ENCODE measurements at places on chromosomes 5 and 9. TPM values are rescaled to one million over a fixed set of nuclear protein-coding genes. Genes with fewer than 3 reads are reported as not detected.
A peak's percentile ranks its signal among the peaks of the same experiment; 100 is the strongest.

GRCh38 chr5:39254671-39255070, 35.3 kb upstream of the FYB1 start:
- no peak overlapping the region for H3K4me3 ChIP-seq
- no peaks in the 10 kb centered on the region for H3K4me1 ChIP-seq

The SLC46A2 gene
- not detected for total RNA-seq

The TSSK1B gene
- total RNA-seq = 0.44 TPM

The DMRT2 gene
- total RNA-seq = 5.1 TPM

- H3K27ac ChIP-seq = no peak overlapping the region
- H3K4me1 ChIP-seq = no peaks in the 10 kb centered on the region
- H3K36me3 ChIP-seq = no peaks in the 10 kb centered on the region
- H3K27me3 ChIP-seq = no peaks in the 10 kb centered on the region
- no peak for DNase-seq
- H3K4me3 ChIP-seq = no peak overlapping the region
Measured at GRCh38 chr9:69299315-69299714, 25.7 kb upstream of the ENTREP1 start.

The FAM120A gene
- total RNA-seq = 79.0 TPM

GRCh38 chr9:81371824-81372223, 317.5 kb downstream of the TLE1 start:
- DNase-seq = no peak
- peaks cover 6% of the 10 kb centered on the region for H3K4me1 ChIP-seq
- peak overlapping the region; percentile 3 for H3K27ac ChIP-seq
- no peaks in the 10 kb centered on the region for H3K27me3 ChIP-seq

- no peak for DNase-seq
- H3K27me3 ChIP-seq = no peaks in the 10 kb centered on the region
- no peaks in the 10 kb centered on the region for H3K36me3 ChIP-seq
- no peak overlapping the region for H3K4me3 ChIP-seq
- H3K27ac ChIP-seq = peak overlapping the region; percentile 55
Measured at GRCh38 chr9:111102793-111103464, 64.7 kb upstream of the LPAR1 start.

DNA sequence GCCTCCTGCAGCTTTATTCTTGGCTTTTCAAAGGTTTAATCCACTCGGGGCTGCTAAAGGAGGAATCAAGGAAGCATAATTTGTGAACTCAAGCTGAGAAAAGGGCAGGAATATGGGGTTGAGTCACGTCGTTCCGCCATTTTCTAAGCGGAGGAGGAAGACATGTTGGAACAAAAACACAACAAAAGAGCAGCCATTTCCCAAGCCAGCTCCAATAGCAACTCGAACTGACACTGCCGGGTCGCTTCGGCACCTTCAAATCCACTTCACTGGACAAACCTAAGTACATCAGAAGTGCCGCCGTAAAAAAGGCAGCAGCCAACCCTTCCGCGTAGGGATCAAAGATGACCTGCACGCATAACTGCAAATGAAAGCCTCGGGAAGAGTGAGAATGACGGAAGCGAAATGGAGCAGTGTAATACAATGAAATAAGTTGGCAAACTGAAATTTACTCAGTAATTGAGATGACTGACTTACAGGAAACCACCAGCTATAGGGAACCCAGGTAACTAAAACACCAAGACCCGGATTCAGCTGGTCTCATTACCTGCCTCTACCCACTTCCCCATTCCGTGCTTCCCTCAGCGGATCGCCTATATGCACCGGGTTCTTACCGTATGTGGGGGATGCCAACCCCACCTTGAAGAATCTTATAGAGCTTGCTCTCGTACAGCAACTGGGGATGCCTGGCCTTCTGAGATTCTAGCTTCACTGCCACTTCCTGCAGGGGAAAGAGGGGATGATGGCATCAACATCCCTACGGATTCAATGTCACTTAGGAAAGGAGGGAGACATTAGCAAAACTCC, 1.6 kb downstream of the CSNK1A1 start:
- peaks cover 41% of the 10 kb centered on the region for H3K4me1 ChIP-seq
- H3K27ac ChIP-seq = peak overlapping the region; percentile 99
- DNase-seq = no peak
- no peaks in the 10 kb centered on the region for H3K27me3 ChIP-seq

The LCN9 gene
- not detected for total RNA-seq

The SYK gene
- 13.3 TPM for total RNA-seq

- DNase-seq = no peak
- no peaks in the 10 kb centered on the region for H3K4me1 ChIP-seq
- no peaks in the 10 kb centered on the region for H3K27me3 ChIP-seq
- H3K4me3 ChIP-seq = no peak overlapping the region
Measured at GRCh38 chr9:106358331-106358730, 504.6 kb upstream of the ZNF462 start.

The OMD gene
- total RNA-seq = 19.2 TPM

The PCDHGA9 gene
- 13.8 TPM for total RNA-seq

The TMEM141 gene
- 60.7 TPM for total RNA-seq

The FCN2 gene
- total RNA-seq = not detected

GRCh38 chr5:96753848-96754247, 53.9 kb downstream of the ERAP1 start:
- no peaks in the 10 kb centered on the region for H3K27me3 ChIP-seq
- no peak overlapping the region for H3K4me3 ChIP-seq
- H3K27ac ChIP-seq = no peak overlapping the region
- H3K4me1 ChIP-seq = no peaks in the 10 kb centered on the region
- DNase-seq = no peak
- H3K36me3 ChIP-seq = peaks cover 92% of the 10 kb centered on the region

The DENND4C gene
- 60.4 TPM for total RNA-seq

DNA sequence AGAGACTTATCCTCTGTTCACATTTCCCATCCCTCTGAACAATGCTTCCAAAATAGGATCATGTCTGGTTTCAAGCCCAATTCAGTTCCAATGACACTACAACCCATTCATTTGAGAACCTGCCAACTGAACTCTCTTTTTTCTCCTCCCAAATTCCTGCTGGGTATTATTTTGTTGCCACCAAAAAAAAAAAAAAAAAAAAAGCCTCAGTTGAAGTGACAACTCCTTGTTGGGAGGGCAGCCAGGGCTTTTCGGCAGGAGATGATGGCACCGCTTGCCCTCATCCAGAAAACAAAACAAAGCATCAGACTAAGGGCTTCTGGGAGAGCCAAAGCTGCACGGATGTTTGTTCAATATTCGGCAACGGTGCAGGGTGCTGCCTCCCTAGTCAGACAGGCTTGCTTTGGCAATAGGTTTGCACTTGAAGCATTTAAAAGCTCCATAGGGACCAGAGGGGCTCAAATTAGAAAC, 30.6 kb upstream of the TRIM32 start:
- no peaks in the 10 kb centered on the region for H3K36me3 ChIP-seq
- H3K4me1 ChIP-seq = peaks cover 36% of the 10 kb centered on the region
- no peak for DNase-seq
- H3K27ac ChIP-seq = no peak overlapping the region

The ARID3C gene
- 0.30 TPM for total RNA-seq

The MAMDC4 gene
- total RNA-seq = 8.1 TPM

- no peak for DNase-seq
- H3K4me1 ChIP-seq = peaks cover 23% of the 10 kb centered on the region
- H3K27ac ChIP-seq = no peak within 1 kb of the TSS
- no peak within 1 kb of the TSS for H3K4me3 ChIP-seq
Measured at GRCh38 chr5:141488591-141489561, at the start of gene PCDHGC5. TSS of gene PCDHGC5 (plus strand) at chr5:141489081. CDS start at chr5:141489241, 160 bp downstream.

DNA sequence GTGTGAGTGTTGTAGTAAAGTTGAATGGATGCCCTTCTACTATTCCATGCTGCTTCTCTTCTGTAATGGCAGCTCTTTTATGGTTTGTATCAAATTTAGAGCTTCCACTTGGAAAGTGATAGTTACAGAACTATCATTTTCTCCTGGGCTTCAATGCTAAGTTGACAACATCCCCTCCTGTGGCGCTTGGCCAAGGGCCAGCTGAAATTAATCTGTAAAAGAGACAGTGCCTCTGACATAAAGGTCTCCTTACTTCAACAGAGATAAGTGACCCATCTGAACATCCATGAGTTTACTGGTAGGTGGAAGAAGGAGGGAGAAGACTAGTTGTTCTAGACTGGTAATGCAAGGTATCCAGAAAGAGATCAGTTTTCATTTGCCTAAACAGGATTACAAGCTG, 39.7 kb downstream of the CHSY3 start:
- DNase-seq = no peak
- H3K27ac ChIP-seq = no peak overlapping the region
- H3K36me3 ChIP-seq = no peaks in the 10 kb centered on the region
- H3K4me1 ChIP-seq = no peaks in the 10 kb centered on the region
- H3K4me3 ChIP-seq = no peak overlapping the region

The INSL4 gene
- total RNA-seq = not detected

GRCh38 chr5:88682131-88682530, 200.9 kb downstream of the MEF2C start:
- no peak overlapping the region for H3K4me3 ChIP-seq
- H3K4me1 ChIP-seq = peaks cover 8% of the 10 kb centered on the region
- H3K27ac ChIP-seq = no peak overlapping the region
- peaks cover 99% of the 10 kb centered on the region for H3K27me3 ChIP-seq

The ZDHHC11B gene
- total RNA-seq = 0.39 TPM

- H3K36me3 ChIP-seq = no peaks in the 10 kb centered on the region
- no peak for DNase-seq
- H3K27ac ChIP-seq = no peak overlapping the region
- H3K4me3 ChIP-seq = no peak overlapping the region
- no peaks in the 10 kb centered on the region for H3K27me3 ChIP-seq
Measured at GRCh38 chr5:78841767-78842166, 143.3 kb downstream of the ARSB start.

The SPTAN1 gene
- total RNA-seq = 540 TPM

- H3K36me3 ChIP-seq = no peaks in the 10 kb centered on the region
- DNase-seq = no peak
- no peak overlapping the region for H3K4me3 ChIP-seq
- no peak overlapping the region for H3K27ac ChIP-seq
- H3K27me3 ChIP-seq = no peaks in the 10 kb centered on the region
Measured at GRCh38 chr5:128015978-128016377, 67.6 kb upstream of the SLC12A2 start.

GRCh38 chr5:107319901-107320300, 350.8 kb downstream of the EFNA5 start:
- no peaks in the 10 kb centered on the region for H3K4me1 ChIP-seq
- no peaks in the 10 kb centered on the region for H3K27me3 ChIP-seq
- DNase-seq = no peak
- H3K4me3 ChIP-seq = no peak overlapping the region
- no peak overlapping the region for H3K27ac ChIP-seq

DNA sequence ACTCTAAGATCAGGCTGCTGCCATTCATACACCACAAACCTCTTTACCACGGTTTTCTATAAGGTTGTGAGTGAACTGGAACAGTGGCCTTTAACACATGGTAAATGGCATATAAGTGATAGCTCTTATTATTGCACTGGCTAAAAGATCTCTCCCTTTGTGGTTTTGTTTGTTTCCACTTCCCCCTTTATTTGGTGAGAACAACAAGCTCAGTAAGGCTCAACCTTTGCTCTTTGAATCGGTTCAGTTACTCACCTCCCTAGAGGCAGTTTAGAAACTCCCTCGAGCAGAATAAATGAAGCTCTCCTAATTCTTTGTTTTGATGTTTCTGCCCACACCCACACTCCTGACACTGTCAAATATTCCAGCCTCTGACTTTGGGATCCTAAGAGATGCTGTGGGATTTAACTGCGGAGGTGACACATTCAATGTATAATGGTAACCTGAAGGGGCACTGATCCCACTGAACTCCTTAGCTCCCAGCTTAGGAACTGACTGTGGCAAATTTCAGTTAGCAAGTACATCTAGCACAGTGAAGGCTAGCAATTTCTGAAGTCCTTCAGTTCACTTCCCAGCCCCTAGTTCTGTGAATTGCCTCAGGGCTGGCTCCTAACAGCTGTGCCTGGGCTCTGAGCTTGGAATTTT, 22.5 kb upstream of the RAD23B start:
- no peak overlapping the region for H3K4me3 ChIP-seq
- H3K27me3 ChIP-seq = no peaks in the 10 kb centered on the region
- H3K4me1 ChIP-seq = no peaks in the 10 kb centered on the region
- no peaks in the 10 kb centered on the region for H3K36me3 ChIP-seq

The FAM114A2 gene
- 10.5 TPM for total RNA-seq

GRCh38 chr9:35395706-35396101, 94.2 kb upstream of the RUSC2 start:
- H3K27me3 ChIP-seq = no peaks in the 10 kb centered on the region
- no peaks in the 10 kb centered on the region for H3K4me1 ChIP-seq
- DNase-seq = no peak

The DOLPP1 gene
- 5.1 TPM for total RNA-seq

- DNase-seq = no peak
- H3K27ac ChIP-seq = no peak overlapping the region
- H3K36me3 ChIP-seq = no peaks in the 10 kb centered on the region
- no peak overlapping the region for H3K4me3 ChIP-seq
- peaks cover 6% of the 10 kb centered on the region for H3K4me1 ChIP-seq
Measured at GRCh38 chr9:115135821-115136778, 18.1 kb upstream of the TNC start.

DNA sequence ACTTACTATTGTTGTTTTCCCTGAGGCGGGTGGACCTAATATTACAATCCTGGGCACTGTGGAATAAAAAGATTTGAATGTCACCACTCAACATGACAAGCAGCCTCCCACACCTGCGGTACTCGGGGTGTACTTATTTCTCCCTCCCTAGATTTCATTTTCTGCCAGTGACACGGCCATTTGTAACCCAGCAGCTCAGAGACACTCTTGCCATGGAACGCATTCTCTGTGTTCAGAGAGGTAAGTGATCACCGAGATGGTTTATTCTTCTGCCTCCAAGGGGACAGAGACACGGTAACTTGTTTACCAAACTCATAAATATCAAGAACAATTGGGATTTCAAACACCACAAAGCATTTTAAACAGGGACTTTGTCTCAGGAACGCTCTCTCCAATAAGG, 11.2 kb downstream of the AK8 start:
- peaks cover 10% of the 10 kb centered on the region for H3K4me1 ChIP-seq
- no peak overlapping the region for H3K27ac ChIP-seq
- H3K36me3 ChIP-seq = no peaks in the 10 kb centered on the region

- H3K36me3 ChIP-seq = no peaks in the 10 kb centered on the region
- no peaks in the 10 kb centered on the region for H3K27me3 ChIP-seq
- H3K4me1 ChIP-seq = peaks cover 5% of the 10 kb centered on the region
- no peak overlapping the region for H3K4me3 ChIP-seq
Measured at GRCh38 chr5:53006911-53007890, 18.0 kb downstream of the ITGA2 start.

DNA sequence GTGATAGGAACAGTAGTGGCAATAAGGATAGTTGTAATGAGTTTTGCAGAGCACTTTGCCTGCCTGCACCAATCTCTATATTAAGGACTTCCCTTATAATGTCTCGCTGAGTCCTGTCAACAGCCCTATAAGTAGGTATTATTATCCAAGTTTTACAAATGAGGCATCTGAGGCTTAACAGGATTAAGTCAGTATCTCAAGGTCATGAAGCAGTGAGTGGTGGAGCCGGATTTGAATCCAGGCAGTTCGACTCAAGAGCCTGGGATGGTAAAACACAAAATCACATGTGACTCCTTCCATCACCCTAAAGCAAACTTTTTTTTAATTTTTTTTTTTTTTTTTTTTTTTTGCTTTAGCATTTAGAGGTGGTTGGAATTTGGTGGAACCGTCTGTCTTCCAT, 59.0 kb upstream of the RARS1 start:
- H3K36me3 ChIP-seq = no peaks in the 10 kb centered on the region
- no peak overlapping the region for H3K4me3 ChIP-seq
- H3K27ac ChIP-seq = no peak overlapping the region
- DNase-seq = no peak
- H3K4me1 ChIP-seq = no peaks in the 10 kb centered on the region

Measured in tibial nerve (tissue), 4 donors.